ENCODE measurements at places on chromosomes 7 and 10. TPM values are rescaled to one million over a fixed set of nuclear protein-coding genes. Genes with fewer than 3 reads are reported as not detected.

The AGAP6 gene
- 12.3 TPM for total RNA-seq

The PGAM2 gene
- total RNA-seq, result not detected

GRCh38 chr10:69088801-69089501 lies 1.0 kb downstream of the SRGN start:
- DNase-seq, result no peak

DNA sequence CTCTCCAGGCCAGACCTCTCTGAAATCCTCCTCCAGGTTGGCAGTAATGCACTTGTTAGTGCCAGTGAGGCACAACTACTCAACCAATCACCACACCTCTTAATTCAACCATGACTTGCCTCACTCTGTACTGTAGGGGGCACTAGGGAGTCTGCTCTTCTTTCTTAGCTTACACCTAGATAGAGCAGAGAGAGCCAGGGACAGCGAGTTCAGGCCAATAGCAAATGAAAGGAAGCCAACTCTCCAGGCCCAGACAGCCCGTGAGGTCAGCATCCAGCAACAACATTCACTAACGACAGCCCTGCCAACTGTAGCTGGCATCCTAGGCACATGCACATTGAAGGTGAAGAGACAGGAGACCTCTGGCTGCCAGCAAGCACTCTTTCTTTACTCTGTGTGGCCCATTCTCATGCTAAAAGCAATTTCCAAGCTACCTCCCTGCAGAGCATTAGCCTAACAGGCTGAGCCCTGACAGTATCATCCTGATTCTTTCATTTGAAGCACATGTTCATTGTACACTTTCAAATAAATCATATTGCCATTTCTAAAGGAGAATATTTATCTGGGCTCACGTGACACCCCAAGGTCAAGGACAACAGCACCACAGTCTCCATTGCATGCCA lies 136.3 kb downstream of the DPY19L1 start:
- DNase-seq, result peak; percentile 13

- DNase-seq, result no peak
These were observed 47.2 kb downstream of the OSBPL3 start for GRCh38 chr7:24932815-24933214.

- peak; percentile 35 for DNase-seq
These were observed 613 bp downstream of the MAPK8 start for GRCh38 chr10:48306870-48307710.

- DNase-seq, result no peak
These were observed 590 bp downstream of the COL26A1 start for GRCh38 chr7:101363196-101363733.

Data from HT-29 (cell line).